ENCODE measurements at places on chromosomes 7 and 10.
A peak's percentile ranks its signal among the peaks of the same experiment; 100 is the strongest.

GRCh38 chr10:132151951-132152505 is 34.7 kb upstream of the DPYSL4 start:
- no peak for DNase-seq

DNA sequence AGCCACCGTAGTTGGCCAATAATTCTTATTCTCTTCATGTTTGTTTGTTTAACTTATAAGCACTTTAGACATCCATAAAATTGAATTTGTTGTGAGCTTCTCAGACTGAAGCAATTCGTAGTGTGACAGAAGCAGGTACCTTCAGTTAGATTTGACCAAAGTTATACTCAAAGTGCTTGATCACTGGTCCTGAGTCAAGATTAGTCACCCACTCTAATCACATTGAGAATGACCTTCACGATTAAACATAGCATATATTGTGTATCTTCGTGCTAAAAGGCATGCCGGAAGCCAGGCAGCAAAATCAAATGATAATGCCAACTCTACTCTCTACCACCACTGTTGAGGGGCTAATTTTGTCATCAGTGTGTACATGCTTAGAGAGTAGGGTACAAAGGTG is 763.7 kb upstream of the MBL2 start:
- DNase-seq, result no peak

- no peak for DNase-seq
These were observed 128.6 kb downstream of the ADCY1 start for GRCh38 chr7:45702751-45703150.

DNA sequence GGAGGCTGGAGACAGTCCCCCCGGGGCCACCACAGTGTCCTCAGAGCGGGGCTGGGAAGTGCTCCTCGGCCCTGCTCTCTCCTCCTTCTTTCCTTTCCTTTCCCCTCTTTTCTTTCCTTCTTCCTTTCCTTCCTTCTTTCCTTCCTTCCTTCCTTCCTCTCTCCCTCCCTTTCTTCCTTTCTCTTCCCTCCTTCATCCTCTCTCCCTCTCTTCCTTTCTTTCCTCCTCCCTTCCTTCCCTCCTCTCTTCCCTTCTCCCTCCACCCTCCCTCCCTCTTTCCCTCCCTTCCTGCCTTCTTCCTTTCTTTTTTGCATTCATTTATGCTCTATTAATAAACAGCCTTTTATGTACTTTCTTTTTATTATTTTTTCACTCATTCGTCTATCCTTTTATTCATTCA is 127.1 kb upstream of the TCERG1L start:
- no peak for DNase-seq

- DNase-seq, result peak; percentile 70
These were observed 74.5 kb upstream of the LEP start for GRCh38 chr7:128166603-128167041.

DNA sequence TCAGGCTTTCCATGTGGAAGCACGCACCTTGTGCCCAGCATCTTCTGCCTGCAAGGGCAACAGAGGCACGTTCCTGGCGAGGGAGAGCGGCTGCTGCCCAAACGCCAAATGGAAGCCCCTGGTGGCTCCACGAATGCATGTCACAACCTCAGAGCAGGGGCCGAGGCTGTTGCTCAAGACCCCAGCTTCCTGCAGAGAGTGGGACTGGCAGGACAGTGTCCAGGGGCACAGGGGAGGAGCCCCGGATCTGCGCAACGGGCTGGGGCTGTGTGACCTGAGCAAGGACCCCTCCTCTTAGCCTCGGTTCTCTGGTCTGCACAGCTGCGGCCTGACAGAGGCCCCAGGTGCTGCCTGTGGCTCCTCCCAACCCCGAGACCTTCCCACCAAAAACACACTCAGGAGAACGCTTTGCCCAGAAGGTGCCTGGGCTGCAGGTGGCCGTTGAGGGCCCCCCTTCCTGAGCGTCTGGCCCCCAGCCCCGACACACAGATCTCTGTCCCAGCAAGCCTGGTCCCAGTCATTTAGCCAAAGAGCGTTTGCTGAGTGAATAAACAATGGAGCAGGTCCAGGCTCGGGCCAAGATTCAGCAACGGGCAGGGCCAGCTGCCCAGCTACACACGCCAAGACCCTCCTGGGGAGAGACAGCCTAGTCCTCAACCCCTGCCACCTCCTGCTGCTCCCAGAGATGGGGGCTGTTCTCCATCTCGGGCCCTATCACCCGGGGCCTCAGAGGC is 1.2 kb downstream of the MICALL2 start:
- no peak for DNase-seq

GRCh38 chr7:106965108-106965507 is 79.4 kb upstream of the PRKAR2B start:
- no peak for DNase-seq

- DNase-seq, result no peak
These were observed 3.0 kb downstream of the VIPR2 start for GRCh38 chr7:159141660-159142059.

GRCh38 chr10:69496352-69497230 is 45.3 kb downstream of the TSPAN15 start:
- DNase-seq, result no peak

- no peak for DNase-seq
These were observed 65.6 kb downstream of the DOCK4 start for GRCh38 chr7:112140600-112140999.

DNA sequence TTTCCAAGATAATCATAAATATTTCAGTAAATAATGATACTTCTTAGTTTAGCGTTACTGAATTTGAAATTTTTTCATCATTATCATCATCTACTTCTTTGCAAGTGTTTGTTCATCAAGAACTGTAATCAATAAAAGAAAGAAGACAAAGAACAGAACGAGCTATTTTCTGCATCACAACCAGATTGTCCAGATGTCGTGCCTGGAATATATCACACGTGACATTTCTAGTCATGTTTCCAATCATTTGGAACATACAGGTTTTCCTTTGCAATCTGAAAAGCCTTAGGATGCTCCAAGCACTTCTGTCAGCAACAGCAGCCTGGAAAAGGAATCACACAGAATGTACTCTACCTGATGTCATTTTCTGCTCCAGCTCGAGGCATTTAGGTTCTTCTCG is 107.4 kb downstream of the FAM107B start:
- DNase-seq, result no peak

DNA sequence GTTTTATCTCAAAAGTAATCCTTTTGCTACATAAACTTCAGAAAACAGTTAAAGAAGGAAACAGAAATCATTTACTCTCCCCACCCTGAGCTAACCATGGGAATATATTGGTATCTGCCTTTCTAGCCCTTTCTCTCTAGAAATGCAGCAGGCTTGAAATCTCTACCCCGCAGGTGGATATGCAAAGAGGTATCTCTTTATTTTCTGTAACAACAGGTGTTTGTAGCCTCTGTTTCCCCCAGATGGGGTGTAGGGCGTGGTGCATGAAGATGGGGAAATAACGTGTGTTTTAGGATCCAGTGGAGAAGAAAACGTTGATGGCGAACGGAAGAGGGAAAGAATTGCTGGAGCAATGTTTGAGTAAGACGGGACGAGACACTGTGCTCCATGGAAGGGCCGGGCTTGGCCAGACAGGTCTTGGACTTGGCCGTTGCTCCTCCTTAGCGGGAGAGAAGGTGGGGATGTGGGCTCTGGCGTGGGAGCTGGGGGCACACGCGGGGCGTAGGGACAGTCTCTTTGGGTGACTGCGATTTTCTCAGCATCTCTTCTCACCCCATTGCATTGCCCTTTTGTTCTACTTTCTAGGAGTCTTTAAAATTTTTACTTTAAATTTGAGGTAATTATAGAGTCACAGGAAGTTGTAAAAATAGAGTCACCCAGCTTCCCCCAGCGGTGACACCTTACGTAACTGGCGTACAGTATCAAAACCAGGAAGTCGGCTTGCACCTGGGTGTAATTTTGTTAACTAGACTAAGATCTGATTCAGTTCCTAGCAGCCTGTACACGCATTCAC is 82.9 kb downstream of the ELFN1 start:
- no peak for DNase-seq

GRCh38 chr10:84341983-84342382 is 13.6 kb downstream of the CCSER2 start:
- no peak for DNase-seq
